ENCODE measurements at places on chromosomes 1 and 21. TPM values are rescaled to one million over a fixed set of nuclear protein-coding genes. Genes with fewer than 3 reads are reported as not detected.

SPRR5 gene
- total RNA-seq: not detected

MARK1 gene
- 13.6 TPM for total RNA-seq

UBL4B gene
- total RNA-seq: not detected

S100A9 gene
- total RNA-seq: not detected

DNA sequence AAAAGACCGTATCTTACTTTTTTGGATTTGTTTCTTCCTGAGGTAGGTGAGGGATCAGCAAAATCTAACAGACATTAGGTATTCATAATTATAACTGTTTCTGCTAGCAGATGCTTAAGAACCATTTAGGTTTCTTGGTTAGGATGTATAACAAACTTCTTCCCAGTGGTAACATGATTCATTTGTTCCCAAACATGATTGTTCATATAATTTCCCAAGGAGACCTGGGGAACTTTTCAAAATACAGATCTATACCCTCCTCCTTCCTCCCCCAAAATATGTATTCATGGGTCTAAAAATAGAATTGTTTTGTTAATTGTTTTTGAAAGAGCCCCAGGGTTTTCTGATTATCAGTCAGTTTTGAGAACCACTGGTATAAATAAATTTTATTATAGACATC, 228.2 kb downstream of the COP1 start:
- DNase-seq: no peak

DNA sequence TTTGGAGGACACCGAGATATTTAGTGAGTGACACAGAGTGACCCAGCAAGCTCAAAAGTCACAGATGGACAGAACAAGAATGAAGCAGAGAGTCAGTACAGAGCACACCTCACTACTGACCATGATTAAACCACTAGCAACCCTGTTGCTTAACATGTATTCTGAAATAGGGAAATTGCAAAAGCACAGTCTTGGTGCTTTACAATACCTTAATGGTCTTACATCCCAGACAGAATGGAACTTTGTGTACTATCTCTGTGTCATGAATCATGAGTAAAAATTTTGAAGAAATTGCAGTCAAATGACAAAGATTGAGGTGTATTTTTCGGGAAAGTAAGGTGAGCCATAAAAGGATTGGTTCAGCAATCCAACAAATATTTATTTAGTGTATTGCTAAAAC, 2.7 kb upstream of the SAMSN1 start:
- DNase-seq: no peak

GRCh38 chr1:31814631-31815306, 1.1 kb downstream of the SPOCD1 start:
- DNase-seq: no peak

DNA sequence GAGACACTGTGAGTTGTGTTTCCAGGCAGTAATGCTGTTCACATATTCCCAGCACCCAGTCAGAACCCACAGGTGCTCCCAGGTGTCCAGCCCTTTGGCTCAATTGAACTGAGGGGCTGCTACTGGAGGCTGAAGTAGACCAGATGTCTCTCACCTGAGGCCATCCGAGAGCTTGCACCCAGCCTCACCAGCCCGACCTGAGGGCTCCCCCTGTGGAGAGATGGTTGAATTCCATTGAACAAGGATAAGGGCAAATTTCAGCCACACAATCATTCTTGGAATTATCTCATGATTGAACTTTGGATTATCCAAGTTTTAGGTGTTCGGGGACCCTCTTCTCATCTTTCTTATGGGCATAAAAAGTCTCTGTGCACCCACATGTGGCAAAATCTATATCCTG, 52.1 kb downstream of the OBSCN start:
- DNase-seq: peak; percentile 57

- peak; percentile 47 for DNase-seq
Measured at GRCh38 chr1:229253151-229253974, 17.5 kb upstream of the RAB4A start.

DNA sequence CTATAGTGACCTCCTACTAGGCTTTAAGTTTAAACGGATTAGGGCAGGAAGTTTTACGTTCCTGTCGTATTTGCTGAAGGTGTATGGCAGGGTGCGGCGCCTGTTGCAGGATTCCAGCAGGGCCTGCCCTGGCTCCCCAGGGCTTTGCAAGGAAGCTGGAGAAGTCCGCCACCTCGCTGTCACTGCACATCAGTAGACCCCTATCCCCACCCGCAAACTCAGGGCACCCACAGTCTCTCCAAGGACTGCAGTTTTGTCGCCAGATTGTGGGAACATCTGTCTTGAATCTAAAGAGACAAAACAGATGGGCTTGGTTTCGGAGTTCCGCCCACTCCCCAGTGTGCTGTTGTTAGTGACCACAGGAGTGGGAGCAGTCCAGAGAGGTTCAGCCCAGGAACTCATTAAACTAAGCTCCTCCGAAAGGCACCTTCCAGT, 110.8 kb downstream of the CDC7 start:
- DNase-seq: peak; percentile 47

- no peak for DNase-seq
Measured at GRCh38 chr21:38590449-38591217, 92.4 kb upstream of the ERG start.

DNA sequence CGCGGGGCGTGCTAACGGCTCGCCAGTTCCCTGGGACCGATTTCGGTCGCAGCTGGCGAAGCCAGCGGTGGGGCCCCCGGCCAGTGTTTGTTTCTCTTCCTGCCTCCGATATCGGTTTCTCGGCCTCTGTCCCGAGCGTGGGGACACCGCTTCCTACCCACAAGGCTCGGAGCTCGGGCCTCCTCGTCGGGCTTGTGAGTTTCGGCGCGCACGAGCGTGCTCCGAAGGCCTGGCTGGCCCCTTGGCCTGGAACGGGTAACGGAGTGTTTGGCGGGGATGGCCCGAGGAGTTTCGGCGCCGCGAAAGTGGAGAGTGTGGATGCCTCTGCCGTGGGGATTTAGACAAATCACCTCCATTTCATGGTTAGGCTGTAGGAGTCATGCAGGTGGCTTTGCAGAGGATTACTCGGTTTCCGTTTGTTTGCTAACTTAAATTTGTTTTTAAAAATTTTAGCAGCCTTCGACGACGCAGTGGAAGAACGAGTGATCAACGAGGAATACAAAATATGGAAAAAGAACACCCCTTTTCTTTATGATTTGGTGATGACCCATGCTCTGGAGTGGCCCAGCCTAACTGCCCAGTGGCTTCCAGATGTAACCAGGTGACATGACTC, 559 bp downstream of the RBBP4 start:
- no peak for DNase-seq

GRCh38 chr21:31517664-31518414, 141.7 kb upstream of the SOD1 start:
- no peak for DNase-seq

- peak; percentile 90 for DNase-seq
Measured at GRCh38 chr1:243850452-243851256, 611 bp upstream of the AKT3 start.

GRCh38 chr1:46179138-46180081, 3.1 kb upstream of the P3R3URF start:
- peak; percentile 97 for DNase-seq

DNA sequence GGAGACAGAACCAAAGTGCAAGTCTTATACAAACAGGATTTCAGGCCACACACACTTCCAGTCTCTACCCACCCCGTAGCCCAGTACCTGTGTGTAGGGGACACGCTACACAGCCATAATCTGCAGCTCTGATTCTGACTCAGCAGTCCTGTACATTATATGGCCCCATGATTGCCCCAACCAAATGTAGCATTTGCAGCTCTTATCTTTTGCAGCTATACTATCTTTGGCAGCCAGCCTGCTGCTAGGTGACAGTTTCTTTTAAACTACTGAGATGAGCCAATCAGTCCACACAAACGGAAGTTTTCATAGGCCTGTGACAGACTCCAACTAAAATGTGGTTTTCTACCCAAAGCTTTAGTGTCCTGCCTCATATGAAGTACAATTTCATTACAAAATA, 259.6 kb upstream of the ST6GALNAC5 start:
- no peak for DNase-seq

GRCh38 chr1:53134042-53134485, 8.4 kb downstream of the SLC1A7 start:
- DNase-seq: no peak

- no peak for DNase-seq
Measured at GRCh38 chr1:164895026-164895912, 336.3 kb downstream of the PBX1 start.

- no peak for DNase-seq
Measured at GRCh38 chr1:172252958-172253357, 167.5 kb upstream of the C1orf105 start.

DNA sequence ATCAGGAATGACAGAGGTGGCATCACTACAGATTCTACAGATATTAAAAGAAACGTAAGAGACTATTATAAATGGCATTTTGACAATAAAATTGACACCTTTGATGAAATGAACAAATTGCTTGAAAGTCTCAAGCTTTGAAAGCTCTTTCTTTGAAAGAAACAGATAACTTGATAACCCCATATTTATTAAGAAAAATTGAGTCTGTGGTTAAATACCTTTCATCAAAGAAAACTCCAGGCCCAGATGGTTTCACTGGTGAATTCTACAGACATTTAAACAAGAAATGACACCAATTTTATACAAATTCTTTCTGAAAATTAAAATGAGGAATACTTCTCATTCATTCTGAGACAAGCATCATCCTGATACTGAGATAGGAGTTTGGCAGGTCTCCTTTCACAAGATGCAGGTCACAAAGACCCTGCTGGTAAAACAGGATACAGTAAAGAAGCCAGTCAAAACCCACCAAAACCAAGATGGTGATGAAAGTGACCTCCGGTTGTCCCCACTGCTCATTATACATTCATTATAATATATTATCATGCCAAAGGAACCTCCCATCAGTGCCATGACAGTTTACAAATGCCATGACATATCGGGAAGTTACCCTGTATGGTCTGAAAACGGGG, 210.9 kb downstream of the AKT3 start:
- DNase-seq: no peak

DNA sequence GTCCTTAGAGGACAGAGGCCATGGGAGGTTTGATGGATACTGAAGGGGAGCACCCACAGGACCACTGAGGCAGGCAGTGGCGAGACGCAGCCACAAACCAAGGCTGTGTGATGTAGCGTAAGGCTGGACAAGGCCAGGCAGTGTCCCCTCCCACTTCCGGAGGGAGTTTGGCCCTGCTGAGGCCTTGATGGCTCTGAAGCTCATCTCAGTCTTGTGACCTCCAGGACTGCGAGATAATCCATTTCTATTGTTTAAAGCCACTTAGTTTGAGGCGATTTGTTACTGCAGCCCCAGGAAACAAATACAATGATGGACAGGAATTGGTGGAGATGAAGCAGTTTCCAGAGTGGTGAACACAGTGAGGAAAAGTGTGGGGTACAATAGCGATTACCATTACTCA, 15.3 kb downstream of the PIGP start:
- no peak for DNase-seq

All from GM23338 (cell line).